Hepatocyte (in vitro differentiated cells): ENCODE measurements at places on chromosomes 7 and 10.
A peak's percentile ranks its signal among the peaks of the same experiment; 100 is the strongest.

GRCh38 chr7:158758586-158759244 lies 54.1 kb upstream of the NCAPG2 start:
- H3K4me1 ChIP-seq = no peaks in the 10 kb centered on the region
- no peak overlapping the region for H3K27ac ChIP-seq
- no peaks in the 10 kb centered on the region for H3K36me3 ChIP-seq
- DNase-seq = no peak

DNA sequence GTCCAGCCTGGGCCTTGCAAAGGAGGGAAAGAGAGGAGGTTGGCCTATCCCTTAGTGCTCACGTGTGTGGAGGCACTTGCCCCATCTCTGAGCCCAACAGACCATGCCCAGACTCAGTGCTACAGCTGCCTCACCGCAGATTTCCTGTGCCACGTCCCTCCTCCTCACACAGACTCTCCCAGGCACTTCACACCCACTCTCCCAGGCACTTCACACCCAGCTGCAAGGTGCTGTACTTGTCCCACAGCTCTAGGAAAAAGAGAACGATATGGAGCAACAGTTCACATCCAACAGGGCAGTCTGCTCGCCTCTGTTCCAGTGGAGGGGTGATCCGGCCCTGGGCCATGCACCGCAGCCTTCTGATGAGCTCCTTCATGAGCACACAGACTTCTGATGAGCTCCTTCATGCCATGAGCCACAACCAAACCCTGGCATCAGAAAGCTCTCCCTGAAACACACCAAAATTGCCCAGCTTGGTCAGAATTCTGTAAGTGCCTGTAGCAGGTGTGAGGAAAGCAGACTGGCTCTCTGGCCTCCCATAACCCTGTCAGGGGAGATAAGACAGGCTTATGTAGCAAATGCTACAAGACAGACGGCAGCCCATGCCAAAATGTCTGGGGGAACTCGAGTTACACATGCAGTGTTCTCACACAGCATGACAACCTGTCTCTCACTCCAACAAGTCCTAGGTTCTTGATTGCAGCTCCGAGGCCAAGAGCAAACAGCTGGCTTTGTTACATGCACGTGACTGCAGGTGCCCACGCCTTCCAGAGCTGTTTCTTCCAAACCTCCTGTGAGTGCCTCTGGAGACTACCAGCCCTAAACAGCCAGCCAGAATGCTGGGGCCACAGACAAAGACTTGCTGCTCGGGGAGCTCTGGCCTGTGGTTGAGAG lies 348.5 kb downstream of the GRID1 start:
- no peaks in the 10 kb centered on the region for H3K4me1 ChIP-seq
- no peak overlapping the region for H3K27ac ChIP-seq
- no peaks in the 10 kb centered on the region for H3K27me3 ChIP-seq
- no peak overlapping the region for H3K4me3 ChIP-seq
- DNase-seq = no peak

- DNase-seq = no peak
- no peaks in the 10 kb centered on the region for H3K27me3 ChIP-seq
- peaks cover 3% of the 10 kb centered on the region for H3K4me1 ChIP-seq
- no peaks in the 10 kb centered on the region for H3K36me3 ChIP-seq
Measured at GRCh38 chr10:103932971-103933370, 15.0 kb upstream of the STN1 start.

- H3K36me3 ChIP-seq = no peaks in the 10 kb centered on the region
- H3K27me3 ChIP-seq = no peaks in the 10 kb centered on the region
- DNase-seq = peak; percentile 72
Measured at GRCh38 chr7:26081638-26082037, 70.4 kb upstream of the NFE2L3 start.

DNA sequence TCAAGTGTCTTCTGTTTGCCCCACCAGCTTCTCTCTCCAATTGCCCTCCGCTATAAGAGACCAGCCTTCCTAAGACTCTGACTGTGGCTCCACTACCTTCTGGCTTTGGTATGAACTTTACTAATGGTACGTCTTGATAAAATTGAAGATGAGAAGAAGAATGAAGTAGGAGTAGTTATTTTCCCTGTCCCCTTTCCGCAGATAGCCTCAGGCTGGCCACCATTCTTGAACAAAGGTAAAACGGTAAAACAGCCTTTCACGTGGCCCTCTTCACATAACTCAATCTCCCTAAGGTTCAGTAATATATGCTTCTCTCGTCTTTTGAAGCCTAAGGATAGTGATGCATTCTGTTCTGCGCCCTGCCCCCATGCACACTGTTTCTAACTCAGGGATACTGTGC lies 9.9 kb upstream of the ITGB8 start:
- no peak for DNase-seq
- no peaks in the 10 kb centered on the region for H3K27me3 ChIP-seq
- H3K4me3 ChIP-seq = no peak overlapping the region
- H3K36me3 ChIP-seq = no peaks in the 10 kb centered on the region
- H3K4me1 ChIP-seq = no peaks in the 10 kb centered on the region
- H3K27ac ChIP-seq = no peak overlapping the region

DNA sequence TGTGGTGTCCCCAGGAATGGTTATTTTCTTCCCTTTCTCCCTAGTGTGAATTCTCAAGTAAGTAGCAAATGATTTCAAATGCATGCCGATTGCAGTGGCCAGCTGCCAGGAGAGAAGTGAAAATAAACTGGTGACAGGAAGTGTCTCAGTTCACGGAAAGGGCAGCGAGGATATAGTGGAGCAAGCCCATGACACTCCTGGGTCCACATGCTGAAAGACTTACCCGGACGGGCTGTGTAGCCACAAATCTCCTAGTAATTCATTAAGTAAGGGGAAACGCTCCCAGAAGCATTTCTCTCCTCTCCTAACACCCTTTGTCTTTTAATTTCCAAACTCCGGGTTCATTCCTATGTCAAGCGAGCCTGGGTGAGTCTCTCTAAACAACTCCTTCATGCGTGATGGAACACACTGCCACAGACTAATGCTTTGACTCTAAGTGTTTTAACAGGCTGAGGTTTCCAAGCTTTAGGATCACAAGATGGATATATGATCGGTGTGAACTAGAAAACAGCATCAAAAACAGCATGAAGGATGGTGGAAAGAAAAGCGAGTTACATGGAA lies 125.6 kb downstream of the CYP26A1 start:
- H3K4me3 ChIP-seq = peak overlapping the region; percentile 14
- peak overlapping the region; percentile 53 for H3K27ac ChIP-seq
- no peaks in the 10 kb centered on the region for H3K27me3 ChIP-seq
- peak; percentile 58 for DNase-seq

DNA sequence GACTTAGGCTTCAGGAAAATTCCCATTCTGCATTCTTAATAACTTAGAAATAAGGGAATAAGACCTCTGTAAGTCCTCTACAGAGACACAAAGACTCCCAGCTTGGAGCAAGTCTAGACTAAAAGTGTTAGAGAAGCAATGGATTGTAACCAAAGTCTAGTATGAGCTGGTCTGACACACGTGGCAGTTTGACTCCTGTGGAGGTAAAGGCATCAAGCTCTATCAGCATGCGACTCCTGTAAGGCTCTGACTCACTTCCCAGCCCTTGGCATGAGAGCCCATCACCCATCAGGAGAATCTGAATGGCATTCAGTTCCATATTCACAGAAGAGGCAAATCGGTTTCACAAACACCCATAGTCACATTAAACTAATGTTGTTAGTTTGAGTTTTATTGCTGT lies 4.4 kb upstream of the VSTM4 start:
- H3K4me1 ChIP-seq = peaks cover under 1% of the 10 kb centered on the region
- DNase-seq = no peak
- H3K36me3 ChIP-seq = no peaks in the 10 kb centered on the region
- H3K27me3 ChIP-seq = peaks cover 10% of the 10 kb centered on the region

- no peaks in the 10 kb centered on the region for H3K27me3 ChIP-seq
- peaks cover 15% of the 10 kb centered on the region for H3K4me1 ChIP-seq
- no peak for DNase-seq
- H3K27ac ChIP-seq = peak overlapping the region; percentile 99
- H3K4me3 ChIP-seq = peak overlapping the region; percentile 99
- H3K36me3 ChIP-seq = no peaks in the 10 kb centered on the region
Measured at GRCh38 chr10:104336821-104337467, 1.3 kb downstream of the ITPRIP start.

- H3K27ac ChIP-seq = no peak overlapping the region
- peaks cover 9% of the 10 kb centered on the region for H3K4me1 ChIP-seq
- no peaks in the 10 kb centered on the region for H3K36me3 ChIP-seq
Measured at GRCh38 chr10:24762966-24763623, 39.4 kb upstream of the ARHGAP21 start.

DNA sequence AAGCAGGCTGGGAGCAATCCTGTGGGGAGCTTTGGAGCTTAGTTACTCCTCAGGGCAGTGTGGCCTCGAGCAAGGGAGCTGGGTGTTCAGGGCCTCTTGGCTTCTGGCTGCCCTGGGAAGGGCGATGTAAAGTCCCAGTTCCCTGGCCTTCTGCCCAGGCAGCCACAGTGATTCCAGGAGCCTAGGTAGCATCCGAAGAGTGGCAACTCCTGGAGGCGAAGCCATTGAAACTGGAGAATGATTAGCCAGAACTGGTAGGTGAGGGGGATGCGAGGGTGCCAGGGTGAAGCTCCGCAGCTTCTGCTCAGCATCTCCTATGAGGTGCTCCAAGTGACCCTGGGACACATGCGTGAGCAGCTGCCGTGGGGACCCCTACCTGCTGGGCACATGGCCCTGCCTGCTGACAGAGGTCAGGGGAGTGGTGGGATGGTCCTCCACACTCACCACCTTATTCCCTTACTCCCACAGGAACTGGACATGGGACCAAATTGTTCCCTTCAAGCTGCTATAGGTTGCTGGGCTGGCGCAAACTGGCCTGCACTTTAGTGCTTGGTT lies 7.8 kb upstream of the GDF2 start:
- no peak for DNase-seq
- no peaks in the 10 kb centered on the region for H3K27me3 ChIP-seq
- H3K36me3 ChIP-seq = no peaks in the 10 kb centered on the region
- no peak overlapping the region for H3K27ac ChIP-seq
- no peaks in the 10 kb centered on the region for H3K4me1 ChIP-seq

GRCh38 chr10:124911124-124912067 lies 30.5 kb upstream of the ZRANB1 start:
- no peak overlapping the region for H3K27ac ChIP-seq
- DNase-seq = no peak
- H3K27me3 ChIP-seq = no peaks in the 10 kb centered on the region
- H3K4me1 ChIP-seq = peaks cover 4% of the 10 kb centered on the region
- H3K36me3 ChIP-seq = no peaks in the 10 kb centered on the region
- no peak overlapping the region for H3K4me3 ChIP-seq

GRCh38 chr7:91683823-91684222 lies 196.7 kb downstream of the MTERF1 start:
- H3K36me3 ChIP-seq = no peaks in the 10 kb centered on the region
- no peak overlapping the region for H3K27ac ChIP-seq
- H3K27me3 ChIP-seq = no peaks in the 10 kb centered on the region
- no peak for DNase-seq

- H3K4me3 ChIP-seq = no peak overlapping the region
- H3K36me3 ChIP-seq = no peaks in the 10 kb centered on the region
- no peak overlapping the region for H3K27ac ChIP-seq
- no peak for DNase-seq
Measured at GRCh38 chr10:96791902-96792301, 40.2 kb upstream of the LCOR start.

DNA sequence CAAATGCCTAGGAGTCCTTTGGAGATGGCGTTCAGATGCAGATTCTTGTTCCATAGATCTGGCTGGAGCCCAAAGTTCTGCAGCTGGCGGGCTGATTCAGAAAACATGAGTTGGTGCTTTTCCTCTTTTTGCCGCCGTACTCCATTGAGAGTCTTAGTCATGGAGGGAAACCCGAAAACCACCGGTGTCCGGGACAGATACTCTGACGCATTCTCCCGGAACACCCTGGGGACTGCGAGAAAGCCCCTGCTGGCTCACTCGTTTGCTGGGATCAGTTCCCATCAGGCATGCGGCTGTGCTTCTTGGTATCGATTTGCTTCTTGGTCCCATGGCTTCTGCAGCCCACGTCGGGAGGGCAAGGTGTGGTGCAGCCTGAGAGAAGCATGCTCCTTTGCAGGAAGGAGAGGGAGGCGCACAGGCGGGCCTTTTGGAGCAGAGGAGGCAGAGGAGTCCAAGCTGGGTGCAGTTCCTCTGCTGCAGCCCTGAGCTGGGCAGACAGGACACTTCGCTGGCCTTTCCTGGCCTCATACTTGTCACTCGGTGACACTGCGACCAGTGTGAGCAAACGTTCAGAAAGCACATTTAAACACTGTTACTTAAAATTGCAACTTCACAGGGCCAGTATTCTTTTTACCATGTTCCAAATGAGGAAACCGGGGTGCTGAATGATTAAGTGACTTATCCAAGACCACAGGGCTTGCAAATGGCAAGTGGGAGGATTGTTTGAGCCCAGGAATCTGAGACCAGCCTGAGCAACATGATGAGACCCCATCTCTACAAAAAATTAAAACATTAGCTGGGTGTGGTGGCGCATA lies 30.6 kb upstream of the PFKFB3 start:
- H3K4me1 ChIP-seq = peaks cover 11% of the 10 kb centered on the region
- no peak overlapping the region for H3K27ac ChIP-seq
- no peak overlapping the region for H3K4me3 ChIP-seq
- DNase-seq = no peak
- no peaks in the 10 kb centered on the region for H3K36me3 ChIP-seq

DNA sequence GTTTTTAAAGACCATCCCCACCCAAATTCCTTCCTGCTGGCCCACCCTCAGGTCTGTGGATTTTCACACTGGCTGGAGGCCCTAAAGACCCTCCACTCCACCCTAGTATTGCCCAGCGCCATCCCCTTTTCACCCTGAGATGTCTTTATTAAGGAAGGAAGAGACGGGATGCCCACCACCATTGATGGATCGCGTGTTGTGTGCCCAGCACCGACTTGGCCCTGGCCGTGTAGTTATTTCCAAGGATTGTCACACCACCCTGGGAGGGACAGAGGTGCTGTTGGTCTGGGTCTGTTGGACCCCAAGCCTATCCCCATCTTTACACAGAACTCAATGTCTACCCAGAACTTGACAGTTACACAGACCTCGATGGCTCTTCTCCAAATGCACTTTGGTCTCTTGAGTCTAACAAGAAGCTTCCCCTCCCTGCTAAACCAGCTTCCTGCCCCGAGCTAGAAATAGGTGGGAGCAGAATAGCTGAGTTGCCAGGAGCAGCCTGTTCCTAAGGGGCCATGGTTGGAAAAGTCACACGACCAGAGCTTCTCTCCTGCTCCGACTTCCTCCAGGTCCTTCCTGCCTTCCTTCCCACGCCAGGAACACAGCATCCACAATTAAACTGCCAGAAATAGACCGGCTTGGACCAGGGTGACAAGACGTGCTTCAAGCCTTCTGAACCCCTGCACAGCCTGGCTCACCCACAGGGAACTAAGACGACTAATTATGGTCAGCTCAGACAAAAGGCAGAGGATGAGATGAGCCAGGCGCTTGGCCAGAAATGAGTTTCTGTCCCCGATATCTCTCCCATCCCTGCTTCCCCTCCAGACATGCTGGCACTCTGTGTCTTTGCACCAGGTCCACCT lies 139.5 kb upstream of the CHST15 start:
- DNase-seq = no peak
- no peaks in the 10 kb centered on the region for H3K4me1 ChIP-seq
- no peak overlapping the region for H3K27ac ChIP-seq
- no peaks in the 10 kb centered on the region for H3K27me3 ChIP-seq
- H3K36me3 ChIP-seq = no peaks in the 10 kb centered on the region
